ENCODE measurements at places on chromosomes 12 and 14. TPM values are rescaled to one million over a fixed set of nuclear protein-coding genes. Genes with fewer than 3 reads are reported as not detected.

Gene CCDC175
- not detected for total RNA-seq

Gene GPX2
- not detected for total RNA-seq

Gene GLS2
- total RNA-seq: 2.6 TPM

GRCh38 chr12:113103756-113104450 lies 31.7 kb downstream of the RASAL1 start:
- no peak for DNase-seq

DNA sequence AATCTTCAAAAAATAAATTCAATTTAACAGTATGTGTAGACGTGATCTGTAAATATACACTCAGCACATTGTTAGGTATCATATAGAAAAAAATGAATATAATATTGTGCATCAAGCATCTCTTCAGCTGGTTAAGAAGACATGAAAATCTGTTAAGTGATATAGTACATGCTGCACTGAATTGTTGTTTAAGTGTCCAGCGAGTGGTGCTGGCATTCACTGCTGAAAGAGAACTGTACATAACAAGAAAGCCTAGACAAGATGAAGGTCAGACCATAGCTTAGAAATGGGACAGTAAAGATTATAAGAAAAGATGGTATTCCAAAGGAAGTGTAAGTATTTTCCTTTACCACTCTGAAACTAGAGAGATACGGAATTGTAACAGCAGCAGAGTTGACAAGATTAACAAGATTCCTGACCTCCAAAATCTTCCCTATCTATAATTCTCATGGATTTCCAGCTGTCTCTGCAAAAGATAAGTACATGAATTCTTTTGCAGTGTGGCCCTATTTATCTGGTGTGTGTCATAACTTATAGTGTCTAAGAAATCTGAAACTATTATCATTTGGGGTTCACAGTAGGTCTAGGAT lies 198.6 kb downstream of the FLRT2 start:
- no peak for DNase-seq

DNA sequence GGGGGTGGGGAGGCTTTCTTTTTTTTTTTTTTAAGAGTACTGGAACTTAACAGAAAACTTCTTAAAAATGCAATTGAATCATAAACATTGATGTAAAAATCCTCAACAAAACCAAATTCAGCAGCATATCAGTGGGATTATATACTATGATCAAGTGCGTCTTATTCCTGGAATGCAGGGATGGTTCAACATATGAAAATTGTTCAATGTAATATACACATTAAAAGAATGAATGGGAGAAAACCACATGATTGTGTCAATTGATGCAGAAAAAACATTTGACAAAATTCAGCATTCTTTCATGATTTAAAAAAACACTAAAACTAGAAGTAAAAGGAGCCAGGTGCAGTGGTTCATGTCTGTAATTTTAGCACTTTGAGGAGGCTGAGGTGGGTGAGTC lies 41.2 kb upstream of the CCT2 start:
- DNase-seq: no peak

GRCh38 chr14:90500665-90501370 lies 104.0 kb downstream of the CALM1 start:
- no peak for DNase-seq

DNA sequence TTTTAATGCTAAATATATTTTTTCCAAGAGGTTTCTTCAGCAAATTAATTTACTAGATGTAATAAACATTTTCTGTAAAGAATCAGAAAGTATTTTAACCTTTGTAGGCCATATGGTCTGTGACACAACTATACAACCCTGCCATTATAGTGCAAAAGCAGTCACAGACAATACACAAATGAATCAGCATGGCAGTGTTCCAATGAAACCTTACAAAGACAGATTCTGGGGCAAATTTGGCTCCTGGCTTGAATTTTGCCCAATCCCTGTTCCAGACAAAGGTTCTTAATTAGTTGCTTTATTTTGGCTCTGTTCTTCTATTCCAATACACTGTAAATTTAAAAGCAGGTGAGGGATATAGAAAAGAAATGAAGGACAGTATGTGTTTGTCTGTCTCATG lies 352.5 kb downstream of the C12orf50 start:
- DNase-seq: no peak

- no peak for DNase-seq
These were observed 10.2 kb upstream of the DHRS7 start for GRCh38 chr14:60175255-60175902.

Measured in omental fat pad (tissue), 4 donors.